ENCODE measurements at places on chromosomes 1 and 21.

DNA sequence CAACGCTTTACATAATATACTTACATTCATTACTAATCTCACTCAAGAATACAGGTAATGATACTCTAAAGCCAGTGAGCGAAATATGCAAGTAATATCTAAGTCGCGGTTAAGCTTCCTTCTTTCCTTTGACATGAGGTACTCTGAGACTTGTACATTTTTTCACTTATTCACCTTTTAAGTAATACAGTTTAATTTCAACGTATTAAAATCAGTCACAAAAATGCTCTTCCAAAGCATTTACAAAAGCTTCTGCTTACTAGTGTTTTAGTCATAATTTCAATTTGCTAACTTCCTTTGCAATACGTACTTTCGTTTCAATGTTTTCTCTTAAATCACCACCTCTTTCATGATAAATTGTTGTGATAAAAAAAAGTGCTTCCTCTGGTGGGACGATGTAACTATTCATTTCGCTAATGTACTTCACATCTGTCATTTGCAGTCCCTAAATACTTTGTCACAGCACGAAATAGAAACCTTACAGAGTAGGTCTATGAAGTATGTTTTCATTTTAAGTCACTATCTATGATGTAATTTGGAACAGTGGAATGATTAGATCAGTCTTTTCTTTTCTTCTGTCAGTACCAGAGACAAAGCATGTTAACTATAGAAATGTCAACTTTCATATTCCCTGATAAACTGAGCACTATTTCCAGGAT is 34.0 kb upstream of the ADGRL4 start:
- no peak for DNase-seq

DNA sequence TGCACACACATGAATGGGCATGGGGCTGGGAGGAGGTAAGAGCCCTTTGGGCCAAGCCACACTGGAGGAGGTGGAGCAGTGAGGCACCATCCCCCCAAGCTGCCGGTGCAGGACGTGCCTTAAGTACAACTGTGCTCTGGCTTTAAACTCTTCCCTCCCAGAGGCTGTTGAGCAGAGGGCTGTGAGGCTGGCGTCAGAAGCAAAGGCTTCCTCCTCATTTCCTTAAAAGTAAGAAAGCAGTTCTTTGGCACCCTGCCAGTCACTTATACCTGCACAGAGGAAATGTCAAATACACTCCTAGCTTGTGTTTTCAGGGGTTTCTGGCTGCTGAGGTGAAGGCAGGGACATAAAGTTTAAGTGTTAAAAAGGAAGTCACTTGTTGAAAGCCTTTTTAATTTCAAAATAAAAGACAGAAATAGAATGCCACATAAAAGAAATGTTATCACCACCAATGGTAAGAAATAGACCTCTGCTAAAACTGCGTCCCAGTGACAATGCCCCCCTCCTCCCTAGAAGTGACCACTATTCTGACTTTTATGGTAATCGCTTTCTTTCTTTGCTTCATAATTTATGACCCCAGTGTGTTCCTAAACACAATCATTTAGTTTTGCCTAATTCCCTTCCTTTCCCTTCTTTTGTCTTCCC is 33.0 kb downstream of the LAMC2 start:
- DNase-seq, result no peak

GRCh38 chr1:77018761-77019160 is 151.5 kb downstream of the ST6GALNAC5 start:
- no peak for DNase-seq

DNA sequence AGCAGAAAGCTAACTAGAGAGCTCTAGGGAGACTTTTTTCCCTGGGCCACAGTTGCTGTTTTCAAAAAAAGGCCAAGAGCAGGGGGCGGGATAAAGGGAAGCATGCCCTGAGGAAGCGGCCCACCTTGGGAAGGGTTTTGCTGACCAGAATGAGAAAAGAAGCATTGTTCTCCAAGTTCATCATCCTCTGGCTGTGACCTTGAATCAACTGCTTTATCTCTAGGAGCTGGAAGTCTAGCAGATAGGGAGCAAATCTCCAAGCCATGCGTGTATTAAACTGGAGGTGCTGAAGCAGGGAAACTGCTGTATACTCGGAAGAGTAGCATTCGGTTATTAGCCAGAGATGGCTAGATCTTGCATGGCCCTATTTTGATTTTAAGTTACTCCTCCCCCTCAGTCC is 64.8 kb downstream of the ATP2B4 start:
- DNase-seq, result no peak

DNA sequence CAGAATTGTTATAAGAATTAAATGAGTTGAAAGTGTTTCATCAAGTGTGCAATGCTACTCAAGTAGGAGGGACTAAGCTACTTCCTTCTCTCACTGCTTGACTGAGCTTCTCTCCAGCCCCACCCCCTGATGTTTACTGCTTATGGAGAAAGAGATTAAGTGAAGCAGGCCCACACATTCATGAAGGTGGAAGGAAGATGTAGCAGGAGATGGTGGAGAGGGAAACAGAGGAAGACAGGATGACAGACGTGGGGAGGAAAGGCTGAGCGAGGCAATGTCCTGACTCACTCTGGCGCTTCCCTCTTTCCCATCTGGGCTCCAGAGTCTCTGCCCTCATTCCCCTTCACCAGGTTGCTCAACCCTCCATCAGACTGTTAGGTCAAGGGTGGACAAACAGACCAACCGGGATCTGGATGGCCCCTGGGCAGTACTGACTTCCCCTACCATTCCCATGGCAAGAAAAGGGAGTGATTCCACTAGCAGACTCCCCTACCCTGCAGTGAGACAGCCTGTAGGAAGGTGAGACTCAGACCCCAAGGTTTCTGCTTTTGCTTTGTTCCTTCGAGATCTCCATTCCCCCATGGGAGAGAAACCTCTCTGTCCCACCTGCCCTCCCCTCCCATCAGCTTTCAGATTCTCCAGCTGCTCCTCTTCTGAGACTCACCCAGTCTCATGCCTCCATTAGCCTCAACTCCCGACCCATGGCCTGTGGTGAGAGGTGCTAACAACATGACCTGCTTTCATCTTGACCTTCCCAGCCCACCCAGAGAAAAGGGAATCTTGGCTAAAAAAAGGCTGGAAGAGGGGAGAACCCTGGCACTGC is 3.1 kb upstream of the ARHGEF2 start:
- DNase-seq, result no peak

GRCh38 chr1:8348047-8348776 is 30.3 kb downstream of the SLC45A1 start:
- DNase-seq, result no peak

DNA sequence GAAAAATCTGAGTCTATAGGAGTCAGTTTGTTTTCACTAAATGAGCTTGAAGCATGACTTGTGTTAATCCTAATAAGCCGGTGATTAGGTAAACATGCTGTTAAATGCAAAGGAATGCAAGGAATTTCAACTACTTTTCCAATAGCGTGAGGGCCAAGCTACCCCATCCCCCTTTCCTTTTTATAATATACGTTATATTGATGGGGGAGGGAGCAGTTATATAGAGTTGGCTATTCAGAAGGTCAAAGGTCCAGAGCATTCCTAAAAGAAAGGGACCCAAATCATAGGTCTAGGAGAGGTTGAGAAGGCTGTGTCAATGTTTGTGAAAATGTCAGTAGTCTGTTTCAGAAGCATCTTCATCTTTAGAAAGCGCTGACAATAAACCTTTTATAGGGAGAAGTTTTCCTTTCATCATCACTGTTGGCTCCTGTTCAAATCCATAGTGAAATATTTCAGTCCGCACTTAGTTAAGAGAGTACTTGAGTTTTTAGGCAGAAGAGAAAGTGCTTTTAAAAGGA is 3.8 kb downstream of the CCN1 start:
- no peak for DNase-seq

Measured in GOT3 (cell line).